ENCODE measurements at places on chromosomes 1 and 21.

GRCh38 chr1:175713381-175713780, 30.0 kb downstream of the TNR start:
- DNase-seq, result no peak

DNA sequence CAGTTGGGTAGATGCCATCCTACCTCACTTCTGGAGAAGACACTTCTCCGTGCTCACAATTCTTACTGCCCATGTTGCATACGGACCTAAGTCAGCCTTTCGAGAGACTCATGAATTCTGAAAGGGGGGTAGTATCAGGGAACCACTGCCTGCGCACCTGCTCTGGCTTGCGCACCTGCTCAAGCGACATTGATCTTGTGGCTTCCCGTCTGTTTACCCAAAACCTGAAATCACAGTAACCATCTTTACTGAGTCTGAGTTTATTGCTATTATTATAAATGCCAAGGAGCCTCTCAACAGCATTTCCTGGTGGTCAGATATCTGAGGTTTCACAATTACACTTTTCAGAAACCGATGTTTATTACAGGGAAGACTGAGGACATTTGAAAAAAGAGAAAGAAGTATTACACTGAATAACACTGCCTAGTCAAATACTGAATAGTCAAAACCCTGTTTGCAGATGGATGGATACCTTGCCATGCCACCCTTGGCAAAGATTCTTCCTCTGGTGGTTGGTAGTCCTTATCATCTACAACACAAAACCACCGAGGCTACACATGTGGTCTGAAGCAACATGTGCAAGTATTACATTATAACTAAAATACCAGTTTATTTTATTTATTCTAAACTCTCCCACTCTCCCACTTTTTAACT, 208.7 kb downstream of the SIPA1L2 start:
- DNase-seq, result no peak

- DNase-seq, result no peak
These were observed 112.1 kb upstream of the SLC45A1 start for GRCh38 chr1:8205771-8206170.

DNA sequence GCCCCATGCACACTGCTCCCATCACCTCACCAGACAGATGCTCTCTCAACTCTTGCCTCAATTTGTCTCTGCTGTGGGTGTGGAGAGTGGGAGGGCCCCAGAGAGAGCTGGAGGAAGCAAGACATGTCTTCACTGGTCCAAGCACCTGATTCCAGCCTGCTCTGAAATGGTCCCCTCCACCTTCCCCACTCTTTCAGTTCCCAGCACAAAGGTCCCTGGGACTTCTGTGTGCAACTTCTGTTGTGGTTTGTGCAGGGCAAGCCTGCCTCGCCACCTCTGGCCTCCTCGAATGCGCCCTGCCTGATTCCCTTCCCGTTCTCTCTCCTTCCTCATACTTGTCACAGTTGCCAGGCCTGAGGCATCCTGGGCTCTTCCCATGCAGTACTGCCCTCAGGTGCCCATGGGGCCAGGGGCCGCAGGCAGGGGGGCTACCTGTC, 119.3 kb downstream of the SYT2 start:
- DNase-seq, result no peak

DNA sequence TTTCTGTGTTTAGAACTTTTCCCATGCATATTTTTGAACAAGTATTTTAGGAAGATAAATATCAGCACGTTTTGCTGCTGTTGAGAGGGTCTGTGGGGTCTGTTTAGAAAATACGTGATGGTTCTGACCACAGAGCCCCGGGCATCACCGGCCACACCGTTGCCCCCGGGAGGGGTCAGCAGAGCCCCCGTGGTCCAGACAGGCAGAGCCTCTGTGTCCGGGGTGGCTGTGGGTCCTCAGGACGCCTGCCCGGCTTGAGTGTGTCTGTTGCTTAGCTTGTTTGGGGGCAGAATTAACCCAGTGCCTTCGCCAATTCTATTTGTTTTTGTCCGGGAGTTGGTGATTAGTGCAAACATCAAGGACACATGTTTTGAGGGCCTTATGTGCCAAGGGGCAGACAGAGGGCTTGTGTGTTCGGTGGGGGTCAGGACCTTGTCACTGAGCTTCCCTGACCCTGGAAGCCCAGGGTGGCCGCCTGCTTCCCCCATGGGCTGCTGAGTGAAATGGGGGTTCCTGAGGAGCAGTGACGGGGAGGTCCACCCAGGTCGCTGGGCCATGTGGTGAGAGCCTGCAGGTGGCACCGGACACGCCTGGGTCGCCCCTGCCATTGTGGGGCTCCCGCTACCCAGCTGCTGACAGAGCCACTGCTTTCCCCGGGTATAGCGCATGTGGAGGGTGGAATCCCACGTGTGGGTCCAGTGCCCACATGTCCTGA, 122.2 kb downstream of the SIK1 start:
- no peak for DNase-seq

DNA sequence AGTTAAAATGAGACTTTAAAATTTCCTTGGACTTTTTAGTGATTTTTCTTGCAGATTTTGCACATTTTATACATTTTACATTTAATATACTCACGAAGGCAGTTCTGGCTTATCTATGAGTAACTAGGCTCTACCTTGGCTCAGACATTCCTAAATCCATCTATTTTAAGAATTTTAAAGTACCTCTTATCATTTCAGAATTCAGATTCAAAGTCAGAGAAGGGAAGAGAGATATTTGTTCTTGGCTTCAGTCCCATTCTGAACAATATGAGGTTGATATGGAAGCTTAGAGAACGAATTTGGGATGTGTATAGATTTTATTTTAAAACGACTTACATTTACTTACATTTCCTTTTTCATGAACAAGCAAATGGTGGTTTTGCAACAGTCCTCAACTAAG, 230.2 kb downstream of the LMO4 start:
- no peak for DNase-seq

DNA sequence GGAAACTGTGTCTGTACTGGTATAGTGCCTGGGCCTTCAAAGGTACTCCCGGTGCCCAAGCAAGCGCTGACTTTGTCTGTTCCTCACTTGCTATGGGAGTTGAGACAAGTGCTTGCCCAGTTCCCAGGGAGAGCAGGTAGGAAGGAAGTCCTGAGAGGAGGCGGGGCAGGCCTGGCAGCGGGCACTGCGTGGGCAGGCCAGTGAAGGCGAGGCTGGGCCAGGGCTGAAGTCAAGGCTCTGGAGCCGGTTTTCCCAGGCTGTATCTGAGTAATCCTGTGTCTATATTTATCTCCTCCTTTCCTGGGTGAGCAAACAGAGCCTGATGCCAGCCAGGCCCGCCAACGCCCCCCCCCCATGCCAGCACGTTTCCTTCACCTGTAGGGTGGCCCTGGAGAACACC, 15.9 kb upstream of the EDN2 start:
- no peak for DNase-seq

DNA sequence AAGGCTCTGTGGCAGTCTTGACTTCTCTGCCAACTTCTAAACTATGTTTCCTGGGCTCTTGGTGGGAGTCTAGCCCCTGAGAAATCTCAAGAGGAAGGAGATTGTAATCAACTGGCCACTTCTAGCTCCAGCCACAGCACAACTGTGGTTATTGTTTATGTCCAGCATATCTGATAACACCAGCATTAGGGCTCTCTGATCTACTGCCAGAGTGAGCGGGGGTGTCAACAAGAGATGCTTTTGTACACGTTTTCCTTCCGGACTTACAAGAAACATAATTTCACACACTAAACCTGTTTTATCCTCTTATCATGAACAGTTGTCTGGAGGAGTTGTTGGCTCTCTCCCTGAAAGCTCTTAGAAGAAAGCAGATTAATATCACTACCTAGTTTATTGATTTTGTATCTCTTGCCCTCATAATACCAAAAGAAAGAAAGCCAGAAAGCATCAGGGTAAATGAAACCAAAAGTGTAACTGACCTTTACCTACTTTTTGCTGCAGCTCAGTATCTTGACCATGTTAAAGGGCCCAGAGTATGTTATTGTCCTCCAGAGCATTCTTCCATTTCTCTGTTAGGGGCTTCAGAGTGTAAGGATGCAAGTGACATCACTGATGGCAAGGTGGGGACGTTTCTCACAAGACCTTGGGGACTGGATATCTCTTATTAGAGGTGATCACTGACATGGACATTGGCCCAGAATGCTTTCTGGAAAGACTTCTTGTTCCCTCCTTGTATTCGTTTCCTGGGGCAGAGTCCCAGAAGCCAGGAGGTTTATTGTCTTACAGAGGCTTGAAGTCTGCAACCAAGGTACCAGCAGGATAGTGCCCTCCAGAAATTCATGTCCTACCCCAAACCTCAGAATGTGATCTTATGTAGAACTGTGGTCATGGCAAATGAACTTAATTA, 9.6 kb upstream of the SH2D1B start:
- DNase-seq, result no peak

- DNase-seq, result no peak
These were observed 849 bp downstream of the NFIA start for GRCh38 chr1:61083013-61083806.

DNA sequence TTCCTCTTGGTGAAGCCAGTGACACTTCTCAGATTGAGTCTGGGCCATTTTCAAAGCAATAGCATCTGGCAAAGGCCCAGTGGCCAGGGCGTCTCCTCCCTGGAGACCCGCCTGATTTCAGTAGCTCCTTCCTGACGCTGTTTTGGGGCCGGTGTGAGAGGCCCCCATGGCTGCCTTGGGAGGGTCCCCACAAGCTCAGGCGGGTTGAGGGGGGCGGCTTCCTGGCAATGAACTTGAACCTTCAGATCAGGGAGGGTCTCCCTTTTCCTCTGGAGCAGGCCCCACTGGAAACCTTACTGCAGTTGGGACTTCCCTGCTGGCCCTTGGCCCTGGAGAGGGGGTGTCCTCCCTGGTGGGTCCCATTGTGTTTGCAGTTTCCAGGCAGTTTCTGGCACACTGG, 121.2 kb downstream of the CRYAA start:
- no peak for DNase-seq

DNA sequence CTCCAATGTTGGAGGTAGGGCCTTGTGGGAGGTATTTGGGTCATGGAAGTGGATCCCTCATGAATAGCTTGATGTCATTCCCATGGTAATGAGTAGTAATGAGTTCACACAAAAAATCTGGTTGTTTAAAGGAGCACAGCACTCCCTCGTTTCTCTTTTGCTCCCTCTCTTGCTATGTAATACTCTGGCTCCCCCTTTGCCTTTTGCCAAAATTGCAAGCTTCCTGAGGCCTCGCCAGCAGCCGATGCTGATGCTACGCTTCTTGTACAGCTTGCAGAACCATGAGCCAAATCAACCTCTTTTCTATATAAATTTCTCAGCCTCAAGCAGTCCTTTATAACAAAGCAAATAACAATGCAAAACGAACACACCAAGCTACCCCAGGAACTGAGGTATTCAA, 80.9 kb downstream of the LHX9 start:
- DNase-seq, result no peak

DNA sequence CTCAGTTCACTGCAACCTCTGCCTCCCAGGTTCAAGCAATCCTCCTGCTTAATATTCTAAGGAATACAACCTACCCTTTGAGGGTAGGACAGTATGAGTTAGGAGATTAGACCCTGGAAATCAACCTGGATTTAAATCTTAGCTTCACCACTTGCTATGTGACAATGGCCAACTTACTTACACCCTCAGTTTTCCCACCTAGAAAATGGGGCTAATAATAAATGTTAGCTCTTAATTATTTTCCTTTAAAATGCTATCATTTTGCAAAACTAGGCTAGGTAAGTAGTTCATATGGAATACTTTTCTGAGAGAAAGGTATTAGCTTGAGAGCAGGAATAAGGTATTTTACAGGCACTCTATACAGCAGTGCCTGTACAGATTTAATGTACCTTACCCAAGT, 110.8 kb downstream of the PHTF1 start:
- no peak for DNase-seq

GRCh38 chr1:67359592-67359991, 51.9 kb downstream of the IL12RB2 start:
- no peak for DNase-seq
